Body of pancreas (tissue), 4 donors: ENCODE measurements at places on chromosomes 3 and 15.

DNA sequence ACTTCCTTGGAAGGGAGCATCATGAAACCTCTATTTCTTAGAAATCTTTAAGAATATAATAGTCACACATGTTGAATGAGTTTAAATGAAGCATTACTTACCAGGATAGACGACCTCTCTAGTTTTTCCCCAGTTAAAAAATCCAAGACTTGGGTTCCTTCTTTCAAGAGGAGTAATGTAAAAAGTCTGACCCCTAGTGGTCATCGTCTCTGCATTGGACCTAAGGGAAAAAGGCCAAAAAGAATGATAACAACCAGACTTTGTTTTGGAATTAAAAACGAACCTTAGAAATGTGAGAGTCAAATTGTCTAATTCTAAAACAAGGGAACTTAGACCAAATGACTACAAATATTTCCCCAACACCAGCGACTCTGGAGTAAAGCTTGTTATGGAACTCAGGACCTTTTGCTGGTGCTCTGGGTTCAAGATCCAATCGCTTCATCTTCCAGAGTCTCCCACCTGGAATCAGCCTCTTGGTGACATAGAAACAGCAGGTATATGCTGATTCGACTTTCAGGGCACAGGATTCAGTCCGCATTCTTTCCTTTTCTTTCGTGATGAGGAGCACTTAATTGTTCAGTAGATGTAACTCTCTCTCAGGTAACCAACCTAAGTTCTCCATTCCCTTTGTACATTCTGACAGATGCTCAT, 214.8 kb upstream of the TPRG1 start:
- DNase-seq: peak; percentile 45

GRCh38 chr3:61632568-61633175, 71.3 kb downstream of the PTPRG start:
- no peak for DNase-seq

- DNase-seq: no peak
Measured at GRCh38 chr3:159293493-159293892, 491.6 kb downstream of the MFSD1 start.

DNA sequence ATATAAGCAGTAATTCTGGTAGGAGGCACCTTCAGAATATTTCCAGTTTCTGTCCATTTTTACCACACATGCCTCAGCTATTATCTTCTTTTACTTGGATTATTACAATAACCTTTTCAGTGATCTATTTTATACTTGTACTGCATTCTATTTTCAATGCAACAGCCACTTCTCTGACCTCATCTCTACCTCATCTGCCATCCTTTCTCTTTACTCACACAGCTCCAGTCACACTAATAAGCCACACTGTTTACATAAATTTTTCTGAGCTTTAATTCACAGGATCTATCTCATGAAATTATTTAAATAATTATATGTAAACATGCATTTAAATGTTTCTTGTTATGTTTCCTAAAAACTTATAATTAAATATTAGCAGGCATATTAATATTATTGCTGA, 47.3 kb upstream of the BCHE start:
- DNase-seq: no peak

- DNase-seq: peak; percentile 90
Measured at GRCh38 chr3:114624571-114625181, 330.8 kb downstream of the TIGIT start.

DNA sequence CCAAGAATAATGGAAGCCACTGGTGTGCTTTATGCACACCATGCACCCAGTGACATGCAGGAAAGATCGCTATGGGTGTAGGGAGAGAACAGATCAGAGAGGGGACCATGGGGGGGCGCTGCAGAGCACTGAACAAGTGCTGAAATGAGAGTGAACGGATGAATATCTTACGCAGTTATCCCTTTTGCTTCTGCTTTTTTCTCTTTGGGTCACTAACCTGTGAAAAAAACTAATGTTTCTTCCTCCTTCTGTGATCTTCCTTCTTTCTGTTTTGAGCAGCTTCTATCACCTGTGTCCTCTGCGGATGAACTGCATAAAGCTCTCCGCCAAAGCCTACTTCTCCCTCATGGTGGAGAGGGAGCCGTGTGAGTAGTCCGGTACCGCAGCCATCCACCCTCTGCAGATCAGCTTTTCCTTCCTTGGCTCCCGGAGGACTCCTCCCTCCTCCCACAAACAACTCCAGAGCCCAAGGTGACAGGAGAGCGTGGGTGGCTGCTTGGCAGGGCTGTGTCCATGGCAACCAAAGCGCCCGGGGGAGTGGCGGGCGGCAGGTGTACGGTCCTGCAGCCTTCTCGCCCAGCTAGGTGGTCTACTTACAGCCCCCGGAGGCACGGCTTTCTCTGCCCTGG, 106.2 kb downstream of the DGKG start:
- DNase-seq: peak; percentile 44

DNA sequence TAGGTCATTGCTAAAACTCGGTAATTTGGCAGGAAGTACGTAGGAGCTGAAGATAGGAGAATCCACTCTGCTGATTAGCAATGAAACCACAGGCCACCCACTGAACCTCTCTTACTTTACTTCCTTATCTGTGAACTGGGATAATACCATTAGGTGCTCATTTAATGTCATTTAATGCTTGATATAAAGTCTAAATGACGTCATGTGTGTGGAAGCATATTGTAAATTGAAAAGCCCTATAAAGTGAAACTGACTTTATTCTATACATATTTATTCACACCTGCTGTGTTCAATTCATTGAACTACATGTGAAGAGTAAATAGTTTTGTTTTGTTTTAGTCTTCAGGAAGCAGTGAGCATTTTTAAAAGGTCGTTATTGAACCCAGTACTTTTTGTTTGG, 137.5 kb downstream of the CNTN4 start:
- DNase-seq: no peak

DNA sequence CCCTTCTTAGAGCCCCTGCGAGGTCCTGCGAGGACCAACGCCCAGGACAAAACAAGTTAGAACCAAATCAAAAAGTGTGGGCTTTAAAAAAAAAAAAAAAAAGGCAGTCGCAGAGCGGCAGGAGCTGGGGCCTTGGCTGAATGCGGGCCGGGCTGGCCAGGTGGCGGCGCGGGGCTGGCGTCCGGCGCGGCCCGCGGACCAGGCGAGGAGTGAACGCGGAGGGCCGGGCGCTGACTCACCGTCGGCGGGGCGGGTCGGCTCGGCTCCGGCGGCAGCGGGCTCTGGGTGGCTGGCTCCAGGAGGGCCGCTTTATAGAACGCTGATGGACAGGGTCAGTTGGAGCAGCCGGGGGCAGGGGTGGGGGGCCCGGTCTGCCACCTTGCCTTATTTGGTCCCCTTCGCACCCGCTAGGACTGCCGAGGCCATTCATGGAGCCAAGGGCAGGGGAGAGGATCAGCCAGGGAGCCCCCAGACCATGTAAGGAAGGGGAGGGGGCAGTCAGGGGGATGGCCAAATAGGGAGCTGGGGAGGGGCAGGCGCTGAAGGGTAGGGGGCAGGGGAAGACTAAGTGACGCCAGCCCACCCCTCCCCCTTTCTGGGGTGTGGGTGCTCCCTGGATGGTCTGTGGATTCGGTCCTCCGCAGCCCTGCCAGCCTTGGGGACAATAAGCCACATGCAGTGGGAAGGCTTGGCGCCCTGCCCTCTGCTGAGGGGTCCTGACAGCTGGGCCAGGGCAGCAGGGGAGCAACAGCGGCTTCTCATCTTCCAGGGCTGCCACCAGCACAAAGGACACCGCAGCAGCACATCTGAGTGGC, at the start of gene ACTC1:
TSS of gene ACTC1 (minus strand) at position 283 of the 815 bp plus-strand sequence. CDS start 741 bp downstream, outside the sequence.
- DNase-seq: peak; percentile 40

DNA sequence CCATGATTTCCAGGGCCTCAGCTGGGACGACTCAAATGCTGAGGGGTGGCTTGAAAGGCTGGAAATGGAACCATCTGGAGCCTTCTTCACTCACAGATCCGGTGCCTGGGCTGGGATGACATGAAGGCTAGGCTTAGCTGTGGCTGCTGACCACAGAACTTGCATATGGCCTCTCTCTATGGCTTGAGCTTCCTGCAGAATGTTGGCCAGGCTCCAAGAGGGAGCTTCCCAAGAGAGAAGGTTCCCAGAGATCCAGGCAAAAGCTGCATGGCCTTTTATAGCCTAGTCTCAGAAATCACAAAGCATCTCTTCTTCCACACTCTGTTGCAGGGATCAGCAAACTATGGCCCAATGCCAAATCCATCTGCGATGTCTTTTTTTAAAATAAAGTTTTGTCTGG, 44.8 kb downstream of the GATM start:
- peak; percentile 56 for DNase-seq

- DNase-seq: no peak
Measured at GRCh38 chr3:102125994-102126368, 276.7 kb downstream of the NFKBIZ start.

GRCh38 chr15:75625542-75626347, at the start of gene SNUPN:
Gene SNUPN, minus strand, starts transcription at chr15:75625725. Its CDS starts 4,674 bp downstream, at chr15:75621051.
- DNase-seq: peak; percentile 96

DNA sequence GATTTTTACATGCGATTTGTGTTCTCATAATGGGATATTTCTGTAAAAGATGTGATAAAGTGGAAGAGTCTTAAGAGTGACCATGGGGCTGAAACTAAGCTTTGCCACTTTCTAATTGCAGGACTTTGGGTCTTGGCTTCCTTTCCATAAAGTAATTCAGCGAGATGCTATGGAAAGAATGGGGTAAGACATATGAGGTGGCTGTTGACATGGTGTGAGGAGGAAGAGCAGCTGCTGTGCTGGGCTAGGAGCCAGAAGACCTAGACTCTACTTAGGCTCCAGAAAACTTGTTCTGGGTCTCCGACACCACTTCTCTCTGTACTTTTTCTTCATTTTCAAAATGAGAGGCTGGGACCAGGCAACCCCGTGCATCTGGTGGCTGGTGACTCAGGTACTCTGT, 654.5 kb upstream of the CFAP20DC start:
- no peak for DNase-seq

GRCh38 chr3:35894735-35895134, 255.4 kb downstream of the ARPP21 start:
- no peak for DNase-seq

- DNase-seq: no peak
Measured at GRCh38 chr3:10502185-10502880, 3.1 kb downstream of the ATP2B2 start.

- DNase-seq: no peak
Measured at GRCh38 chr3:2554656-2555055, 456.0 kb downstream of the CNTN4 start.

GRCh38 chr3:190697901-190698300, 164.6 kb downstream of the GMNC start:
- no peak for DNase-seq

- no peak for DNase-seq
Measured at GRCh38 chr3:161600173-161600572, 103.6 kb downstream of the OTOL1 start.

GRCh38 chr15:45179221-45179985, 8.4 kb downstream of the SHF start:
- peak; percentile 48 for DNase-seq

DNA sequence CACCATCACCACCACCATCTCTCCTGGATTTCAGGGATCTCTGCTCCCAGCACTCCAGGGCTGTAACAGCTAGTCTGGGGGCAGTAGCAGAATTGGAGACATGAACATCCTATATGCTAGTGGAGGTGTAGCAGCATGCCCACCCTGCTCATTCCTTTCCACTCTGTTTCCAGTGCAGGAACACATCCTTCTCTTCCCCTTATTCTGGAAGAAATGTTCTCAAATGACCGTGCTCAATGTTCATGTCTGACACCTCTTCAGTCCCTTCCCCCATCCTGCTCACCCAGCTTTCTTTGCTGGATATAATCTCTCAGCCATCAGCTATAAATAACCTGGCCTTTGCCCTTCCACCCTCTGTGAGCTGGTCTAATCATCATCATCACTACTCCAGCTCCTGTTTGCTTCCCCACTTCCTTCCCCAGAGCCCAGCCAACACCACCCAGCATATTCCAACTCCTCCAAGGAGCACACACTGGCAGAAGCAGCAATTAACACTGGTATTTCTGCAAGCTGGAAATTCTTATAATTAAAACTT, 31.1 kb downstream of the DCLK3 start:
- no peak for DNase-seq

DNA sequence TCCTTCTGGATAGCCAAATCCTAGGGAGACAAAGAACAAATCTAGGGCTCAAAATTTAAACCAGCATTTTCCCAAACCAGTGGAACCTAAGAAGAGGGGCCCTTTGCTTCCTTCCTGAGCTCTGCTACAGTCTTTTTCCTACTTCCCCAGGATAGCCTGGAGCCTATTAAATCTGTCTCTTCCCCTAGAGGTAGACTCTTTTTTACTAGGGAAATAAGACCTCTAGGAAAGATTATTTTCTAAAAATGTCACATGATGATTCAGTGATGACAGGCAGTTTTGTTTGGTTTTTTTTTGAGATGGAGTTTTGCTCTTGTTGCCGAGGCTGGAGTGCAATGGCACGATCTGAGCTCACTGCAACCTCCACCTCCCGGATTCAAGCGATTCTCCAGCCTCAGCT, 18.5 kb downstream of the RMDN3 start:
- DNase-seq: no peak

DNA sequence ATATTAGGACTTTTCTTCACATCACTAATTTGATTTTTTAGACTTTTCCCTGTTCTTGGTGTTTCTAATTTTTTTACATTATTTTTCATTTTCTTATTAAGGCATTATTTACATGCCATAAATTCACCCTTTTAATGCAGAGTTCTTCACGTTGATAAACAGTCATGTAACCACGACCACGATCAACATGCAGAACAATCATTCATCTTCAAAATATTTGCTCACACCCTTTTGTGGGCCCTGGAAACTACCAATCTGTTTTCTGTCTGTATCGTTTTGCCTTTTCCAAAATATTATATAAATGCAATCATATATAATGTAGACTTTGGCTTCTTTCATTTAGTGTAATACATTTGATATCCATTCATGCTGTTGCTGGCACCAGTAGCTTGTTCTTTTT, 48.7 kb downstream of the ARRDC4 start:
- no peak for DNase-seq

GRCh38 chr15:66007663-66008262, 138.5 kb downstream of the RAB11A start:
- no peak for DNase-seq
